ENCODE measurements at places on chromosomes 1 and 21. TPM values are rescaled to one million over a fixed set of nuclear protein-coding genes. Genes with fewer than 3 reads are reported as not detected.

Gene ESRRG
- total RNA-seq = not detected

Gene NOTCH2NLA
- 98.8 TPM for total RNA-seq

Gene AMY1A
- not detected for total RNA-seq

Gene HOOK1
- total RNA-seq = 1.3 TPM

Gene LCE2A
- not detected for total RNA-seq

Gene C1orf87
- not detected for total RNA-seq

Gene SLC9C2
- not detected for total RNA-seq

Gene DIO1
- not detected for total RNA-seq

Gene PROK1
- under 0.01 TPM for total RNA-seq

Gene ATP1A4
- total RNA-seq = under 0.01 TPM

Gene RXFP4
- not detected for total RNA-seq

Gene LIPI
- total RNA-seq = not detected

Gene IFI16
- 24.5 TPM for total RNA-seq

Gene AXDND1
- 0.27 TPM for total RNA-seq

Gene MATN1
- total RNA-seq = 2.7 TPM

Gene CD247
- 0.81 TPM for total RNA-seq

Gene S100A7
- total RNA-seq = not detected

Gene TMEM269
- total RNA-seq = under 0.01 TPM

Gene MAP3K21
- total RNA-seq = 3.0 TPM

Gene CFAP74
- not detected for total RNA-seq

Gene GPR52
- total RNA-seq = 4.6 TPM

Gene HSF2BP
- total RNA-seq = under 0.01 TPM

Gene KANK4
- under 0.01 TPM for total RNA-seq

Gene IL19
- total RNA-seq = not detected

Gene PPP1R8
- 37.4 TPM for total RNA-seq

Gene CFHR5
- total RNA-seq = under 0.01 TPM

Gene ADAMTS4
- total RNA-seq = under 0.01 TPM

Gene SELE
- total RNA-seq = under 0.01 TPM

Gene ZBTB8OS
- total RNA-seq = 6.2 TPM
